Iris pigment epithelial cell (primary cell): ENCODE measurements at places on chromosomes 4 and X.

- DNase-seq = no peak
These were observed 19.3 kb downstream of the IQCM start for GRCh38 chr4:149796381-149796780.

DNA sequence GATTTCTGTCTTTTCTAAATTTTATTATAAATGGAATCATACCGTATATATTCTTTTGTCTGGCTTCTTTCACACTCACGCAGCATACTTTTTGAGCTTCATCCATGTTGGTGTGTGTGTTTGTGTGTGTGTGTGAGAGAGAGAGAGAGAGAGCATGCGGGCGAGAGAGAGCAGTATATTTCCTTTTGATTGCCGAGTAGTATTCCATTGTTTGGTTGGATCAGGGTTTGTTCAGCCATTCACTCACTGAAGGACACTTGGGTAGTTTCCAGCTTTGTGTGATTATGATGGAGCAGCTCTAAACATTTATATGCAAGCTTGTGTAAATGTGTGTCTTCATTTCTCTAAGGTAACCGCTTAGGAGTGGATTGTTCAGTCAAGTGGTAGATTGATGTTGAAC lies 3.1 kb upstream of the L1CAM start:
- DNase-seq = no peak

DNA sequence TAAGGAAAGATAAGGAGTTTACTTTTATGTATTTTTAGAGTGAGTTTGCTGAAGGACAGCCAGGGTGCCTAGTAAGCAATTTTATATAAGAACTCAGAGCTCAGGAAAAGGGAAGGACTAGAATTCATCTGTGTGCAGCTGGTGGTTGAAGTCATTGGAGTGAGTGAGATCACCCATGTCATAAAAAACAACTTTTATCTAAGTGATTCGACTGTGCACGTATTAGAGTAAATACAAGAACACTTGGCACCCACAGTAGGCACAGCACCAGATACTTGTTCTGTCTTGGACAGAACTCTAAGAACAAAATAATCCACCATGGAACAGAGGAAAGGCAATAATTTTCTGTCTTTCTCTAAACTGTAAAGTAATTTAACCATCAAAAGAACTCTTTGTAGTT lies 31.6 kb downstream of the SYNPO2 start:
- peak; percentile 51 for DNase-seq

- no peak for DNase-seq
These were observed 14.2 kb downstream of the ZMYM3 start for GRCh38 chrX:71239781-71240180.

GRCh38 chrX:55135171-55135570 lies 46.4 kb downstream of the PAGE2 start:
- DNase-seq = peak; percentile 32

DNA sequence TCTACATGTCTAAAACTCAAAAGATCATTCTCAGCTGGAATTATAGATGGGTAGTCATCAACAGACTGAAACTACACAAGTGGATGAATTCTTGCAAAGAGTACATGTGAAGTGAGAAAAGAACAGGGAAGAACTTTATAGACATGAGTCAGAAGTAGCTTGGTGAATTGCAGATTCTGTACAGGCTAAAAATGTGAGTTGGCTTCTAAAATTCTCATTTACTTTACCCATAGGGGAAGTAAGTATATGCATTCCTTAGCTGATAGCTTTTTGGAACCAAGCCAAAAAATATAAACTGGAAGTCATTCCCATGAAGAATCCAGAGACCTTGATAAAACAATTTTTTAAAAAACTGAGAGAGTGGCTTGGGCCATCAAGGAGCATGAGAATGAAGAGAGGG lies 584.2 kb upstream of the FTHL17 start:
- DNase-seq = peak; percentile 38
